ENCODE measurements at places on chromosomes 3 and 15. TPM values are rescaled to one million over a fixed set of nuclear protein-coding genes. Genes with fewer than 3 reads are reported as not detected.

Gene TGM4
- not detected for total RNA-seq

Gene P2RY13
- not detected for total RNA-seq

Gene RAB8B
- total RNA-seq = 43.1 TPM

Gene NANOGP8
- not detected for total RNA-seq

Gene TNFSF10
- 1.1 TPM for total RNA-seq

Gene CLSTN2
- 1.6 TPM for total RNA-seq

Gene RGMA
- 1.3 TPM for total RNA-seq

Gene MNS1
- 0.30 TPM for total RNA-seq

Gene UROC1
- not detected for total RNA-seq

Gene PLA1A
- total RNA-seq = 0.13 TPM
